T-helper 1 cell treated with Interleukin-12 subunit alpha and Interleukin-12 subunit beta and Interleukin-4 antibody, amounts not matched to agents 30 ng/mL and 1 ng/mL, for 36 hours (primary cell): ENCODE measurements at places on chromosomes 3 and 15. TPM values are rescaled to one million over a fixed set of nuclear protein-coding genes. Genes with fewer than 3 reads are reported as not detected.

The COL6A5 gene
- 0.05 and 0.15 TPM in 2 replicates for total RNA-seq

The SCN5A gene
- not detected in 2 replicates for total RNA-seq

The LEO1 gene
- 29.4 and 30.8 TPM in 2 replicates for total RNA-seq

The SLC22A13 gene
- 0.71 and 0.78 TPM in 2 replicates for total RNA-seq

The WDR49 gene
- 0.32 TPM in 1 of 2 replicates, not detected in the other for total RNA-seq

The DPPA2 gene
- not detected in 2 replicates for total RNA-seq

The GPR171 gene
- 246 and 257 TPM in 2 replicates for total RNA-seq

The CLSTN2 gene
- total RNA-seq = 0.05 TPM in 1 of 2 replicates, not detected in the other

The COL8A1 gene
- 0.10 and 0.22 TPM in 2 replicates for total RNA-seq

The EBLN2 gene
- 7.7 and 9.1 TPM in 2 replicates for total RNA-seq

The PRICKLE2 gene
- total RNA-seq = not detected in 2 replicates

The CPOX gene
- 77.6 and 81.3 TPM in 2 replicates for total RNA-seq

The ATP13A4 gene
- total RNA-seq = 1.0 and 1.4 TPM in 2 replicates

The CNTN3 gene
- total RNA-seq = not detected in 2 replicates

The CPLX3 gene
- total RNA-seq = 0.91 and 1.4 TPM in 2 replicates

The NME9 gene
- 0.71 TPM in 1 of 2 replicates, not detected in the other for total RNA-seq

The NAA50 gene
- 96.3 and 108 TPM in 2 replicates for total RNA-seq

The ECE2 gene
- not detected in 2 replicates for total RNA-seq

The CCR8 gene
- 11.3 and 12.8 TPM in 2 replicates for total RNA-seq

The CACNA2D2 gene
- total RNA-seq = 1.7 and 1.8 TPM in 2 replicates

The SH3GL3 gene
- not detected in 2 replicates for total RNA-seq

The CPNE9 gene
- 0.22 and 0.59 TPM in 2 replicates for total RNA-seq

The HTR3E gene
- total RNA-seq = not detected in 2 replicates

The GRM2 gene
- total RNA-seq = 1.6 and 2.1 TPM in 2 replicates

The FBLN2 gene
- not detected in 2 replicates for total RNA-seq

The TTC14 gene
- total RNA-seq = 67.4 and 67.7 TPM in 2 replicates

The XPC gene
- 45.8 and 56.0 TPM in 2 replicates for total RNA-seq

The SI gene
- total RNA-seq = not detected in 2 replicates

The GRK7 gene
- total RNA-seq = not detected in 2 replicates

The DLEC1 gene
- 1.0 and 3.9 TPM in 2 replicates for total RNA-seq

The C3orf62 gene
- total RNA-seq = 14.7 and 16.7 TPM in 2 replicates

The SLC9A9 gene
- 19.1 and 19.3 TPM in 2 replicates for total RNA-seq

The ZNF280D gene
- total RNA-seq = 36.7 and 36.8 TPM in 2 replicates

The SIAH2 gene
- total RNA-seq = 45.9 and 51.6 TPM in 2 replicates

The SCG5 gene
- total RNA-seq = 2.2 and 2.8 TPM in 2 replicates

The SUCNR1 gene
- not detected in 2 replicates for total RNA-seq

The GOLGA8Q gene
- total RNA-seq = 7.2 and 8.0 TPM in 2 replicates

The PLCH1 gene
- 0.71 and 0.88 TPM in 2 replicates for total RNA-seq

The PLSCR5 gene
- total RNA-seq = not detected in 2 replicates

The SAMD7 gene
- total RNA-seq = not detected in 2 replicates

The IL17RE gene
- total RNA-seq = 2.4 and 2.5 TPM in 2 replicates

The CCDC9B gene
- total RNA-seq = 0.39 and 0.66 TPM in 2 replicates

The STRA6 gene
- total RNA-seq = 0.17 TPM in 1 of 2 replicates, not detected in the other

The SLC27A2 gene
- 44.6 and 45.3 TPM in 2 replicates for total RNA-seq
